ENCODE measurements at places on chromosomes 13 and 19.

DNA sequence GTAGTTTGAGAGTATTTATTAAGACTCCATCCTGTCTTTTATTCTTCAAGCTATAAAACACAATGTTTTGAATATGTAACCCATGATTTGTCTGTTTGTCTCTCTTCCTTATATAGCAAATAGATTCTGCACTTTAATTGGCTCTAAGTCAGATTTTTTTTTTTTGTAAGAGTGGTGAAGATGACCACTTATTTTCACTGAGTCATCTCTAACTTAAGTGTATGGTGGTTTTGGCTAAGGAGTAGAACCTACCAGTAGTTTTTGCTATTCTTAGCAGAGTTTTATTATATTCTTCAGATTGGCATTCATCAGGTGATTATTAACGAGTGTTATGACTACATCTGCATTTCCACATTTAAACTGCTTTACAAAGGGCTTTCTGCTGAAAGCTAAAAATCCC lies 194.7 kb downstream of the LMO7 start:
- DNase-seq: no peak

- no peak for DNase-seq
Measured at GRCh38 chr19:27776524-27776923, 1436.4 kb downstream of the UQCRFS1 start.

GRCh38 chr13:29976535-29976934 lies 126.1 kb upstream of the UBL3 start:
- no peak for DNase-seq

DNA sequence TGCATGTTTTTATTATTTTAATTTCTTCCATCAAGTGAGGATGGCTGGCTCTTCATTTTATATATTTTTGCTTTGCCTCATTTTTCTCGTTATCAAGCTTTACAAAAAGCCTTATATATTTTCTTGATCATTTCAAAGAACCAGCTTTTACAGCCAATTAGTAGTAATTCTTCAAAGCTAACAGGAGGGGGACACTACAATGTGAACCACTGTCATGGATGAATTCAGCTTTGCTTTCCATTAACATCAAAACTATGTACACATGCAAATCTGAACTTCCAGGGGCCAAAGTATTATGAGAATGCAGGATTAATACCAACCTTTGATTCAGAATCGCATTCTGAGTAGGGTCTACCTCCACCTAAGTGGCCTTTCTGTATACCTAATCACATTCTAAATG lies 11.1 kb downstream of the UQCRFS1 start:
- DNase-seq: no peak

DNA sequence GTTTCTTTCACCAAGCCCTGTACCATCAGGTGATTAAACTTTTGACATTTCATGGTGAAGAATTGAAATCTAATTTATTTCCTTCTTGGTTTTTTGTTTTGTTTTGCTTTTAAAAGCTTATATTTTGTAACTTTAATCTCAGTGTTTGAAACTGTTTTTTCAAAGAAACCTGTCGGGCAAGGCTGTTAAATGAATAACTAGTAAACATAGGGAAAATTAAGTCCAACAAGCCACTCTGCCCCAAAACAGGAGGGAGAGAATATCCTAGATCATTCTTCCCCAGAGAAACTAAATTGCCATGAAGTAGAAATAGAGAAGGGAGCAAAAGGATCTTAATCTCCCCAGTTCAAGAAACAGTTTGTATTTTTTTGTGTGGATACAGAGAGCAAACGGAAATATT lies 98.2 kb downstream of the FREM2 start:
- no peak for DNase-seq

GRCh38 chr13:30435911-30436451 lies 13.7 kb downstream of the UBE2L5 start:
- no peak for DNase-seq

DNA sequence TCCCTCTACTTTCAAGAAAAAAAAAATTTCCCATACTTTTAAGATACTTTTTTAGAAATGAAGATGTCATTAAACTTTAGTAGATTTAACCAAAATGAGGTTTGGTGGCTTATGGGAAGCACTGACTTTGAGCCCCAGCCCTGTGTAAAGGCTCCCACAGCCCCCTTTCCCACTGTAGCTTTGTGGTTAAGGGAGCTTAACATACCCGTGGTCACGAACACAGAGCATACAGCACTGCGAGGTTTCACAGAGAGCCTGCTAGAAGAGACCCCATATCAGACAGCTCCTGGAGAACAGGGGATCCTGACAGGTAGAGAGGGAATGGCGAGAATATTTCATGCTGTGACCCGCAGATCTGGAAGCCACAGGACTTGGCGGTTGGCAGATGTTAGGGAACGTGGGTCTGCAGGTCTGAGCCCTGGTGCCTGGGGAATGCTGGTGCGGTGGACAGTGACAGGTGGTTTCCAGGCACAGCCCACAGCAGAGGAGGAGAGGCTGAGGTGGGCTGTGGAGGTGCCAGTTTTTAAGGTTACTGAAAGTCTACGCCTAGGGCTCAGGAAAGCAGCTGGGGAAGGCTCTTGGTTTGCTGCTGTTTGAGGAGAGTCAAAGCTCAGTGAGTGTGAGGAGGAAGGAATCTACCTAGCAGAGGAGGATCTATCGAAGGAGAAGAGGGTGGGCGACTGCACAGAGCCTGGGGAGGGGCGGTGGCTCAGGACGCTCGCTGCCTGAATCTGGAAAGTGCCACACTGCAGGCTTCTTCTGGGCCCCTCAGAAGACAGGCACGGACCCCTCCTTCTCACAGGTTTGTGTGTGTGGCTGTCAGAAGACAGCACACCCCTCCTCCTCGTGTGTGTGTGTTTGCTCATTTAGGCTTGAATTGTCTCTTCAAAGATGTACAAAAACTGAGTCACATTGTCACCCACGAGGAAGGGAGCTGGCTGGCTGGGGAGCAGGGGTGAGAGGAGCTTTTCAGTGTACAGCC lies 49.9 kb downstream of the SLC7A9 start:
- no peak for DNase-seq

DNA sequence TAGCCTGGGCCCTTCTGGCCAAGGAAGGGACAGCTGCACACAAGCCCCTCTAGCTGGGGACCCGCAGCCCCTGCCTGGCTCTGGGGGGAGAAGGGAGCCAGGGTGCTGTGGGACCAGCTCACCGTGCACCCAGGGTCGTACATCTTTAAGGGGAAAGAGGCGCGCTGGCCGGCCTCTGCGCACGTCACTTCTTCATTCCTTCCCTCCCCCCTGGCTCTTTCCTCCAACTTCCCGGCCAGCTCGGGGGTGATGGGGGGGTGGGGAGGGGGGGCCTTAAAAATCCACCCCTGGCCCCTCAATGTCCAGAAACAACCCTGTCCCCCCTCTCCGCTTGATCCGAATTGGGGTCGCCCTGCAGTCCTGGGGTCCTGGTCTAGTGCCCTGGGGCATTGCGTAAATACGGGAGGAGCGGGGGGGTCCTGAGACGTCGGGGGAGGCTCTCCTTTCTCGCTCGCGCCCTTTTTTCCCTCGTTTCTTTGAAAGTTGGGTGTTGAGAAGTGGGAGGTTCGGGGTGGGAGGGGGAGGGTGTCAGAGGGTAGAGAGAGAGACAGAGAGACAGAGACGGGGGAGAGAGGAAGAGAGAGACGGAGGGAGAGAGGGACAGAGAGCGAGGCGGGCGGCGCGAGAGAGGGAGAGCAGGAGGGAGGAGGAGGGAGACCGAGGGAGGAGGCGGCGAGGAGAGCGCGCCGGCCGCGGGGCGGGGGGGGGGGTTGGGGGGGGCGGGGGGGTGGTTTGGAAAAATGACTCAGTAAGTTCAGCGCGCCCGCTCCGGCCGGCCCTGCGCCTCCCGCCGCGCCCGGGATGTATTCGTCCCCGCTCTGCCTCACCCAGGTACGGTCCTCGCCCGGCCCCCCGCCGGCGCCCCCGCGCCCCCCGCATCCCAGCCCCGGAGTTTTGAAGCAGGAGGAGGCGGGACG lies at the start of gene NFIC:
TSS of gene NFIC (plus strand) at position 748 of the 917 bp plus-strand sequence. CDS start at position 802, 54 bp downstream.
- peak; percentile 84 for DNase-seq

GRCh38 chr19:22612316-22612715 lies 21.8 kb upstream of the ZNF492 start:
- DNase-seq: no peak

GRCh38 chr13:22229916-22230315 lies 559.0 kb downstream of the FGF9 start:
- no peak for DNase-seq

DNA sequence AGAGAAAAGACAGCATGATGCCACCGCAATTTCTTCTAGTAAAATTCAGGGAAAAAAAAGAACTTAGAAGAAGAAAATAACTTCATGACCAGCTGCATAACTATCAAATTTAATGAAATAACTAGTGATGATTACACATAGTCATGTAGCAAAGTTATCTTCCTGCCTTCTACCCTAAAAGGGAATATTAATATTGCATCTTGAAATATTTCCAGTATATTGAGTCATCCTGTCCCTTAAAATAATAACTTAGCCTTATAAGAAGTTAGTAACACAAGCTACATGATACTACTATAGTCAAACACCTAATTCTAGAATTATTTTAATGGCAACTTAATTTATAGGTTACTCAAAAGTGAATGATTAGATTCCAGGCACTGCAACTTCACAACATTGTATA lies 289.2 kb downstream of the KLF12 start:
- no peak for DNase-seq

DNA sequence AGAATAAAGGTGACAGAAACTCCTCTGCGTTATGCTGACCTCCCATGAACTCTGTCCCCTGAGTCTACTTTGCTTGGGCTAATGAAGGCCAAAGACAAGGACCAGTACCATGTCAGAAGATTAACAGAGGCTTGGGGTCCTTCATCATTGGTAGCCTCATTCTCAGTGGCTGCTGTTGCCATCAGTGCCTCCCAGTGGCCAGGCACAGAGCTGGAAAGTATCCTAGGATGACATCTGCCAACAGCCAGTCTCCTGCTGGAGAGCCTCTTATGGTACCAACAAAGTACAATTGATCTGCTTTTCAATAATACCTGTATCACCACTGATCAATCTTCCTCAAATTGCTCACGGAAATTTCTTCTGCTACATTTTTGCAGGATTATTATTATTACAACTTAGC lies 281.6 kb downstream of the DNAJC15 start:
- no peak for DNase-seq

DNA sequence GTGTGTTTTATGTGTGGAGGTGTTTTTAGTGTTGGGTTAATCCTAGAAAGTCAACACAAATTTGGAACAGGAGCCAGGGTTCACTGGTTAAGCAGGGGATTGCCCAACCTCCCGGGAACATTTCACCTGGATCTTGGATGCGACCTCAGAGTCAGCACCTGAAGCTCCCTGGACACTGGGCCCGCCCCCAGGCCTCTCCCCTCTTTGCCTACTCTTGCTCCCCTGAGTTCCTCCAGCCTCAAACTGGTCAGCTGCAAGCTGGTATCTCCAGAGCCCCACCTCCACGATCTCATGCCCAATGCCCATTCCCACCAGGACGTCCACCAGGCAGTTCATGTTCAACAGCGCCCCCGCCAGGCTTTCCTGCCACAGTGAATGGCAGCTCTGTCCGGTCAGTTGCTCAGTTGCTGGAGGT lies 9.7 kb downstream of the HSD17B14 start:
- no peak for DNase-seq

Measured in H54 (cell line).